ENCODE measurements at places on chromosomes 11 and 22.

GRCh38 chr22:17569971-17570511 lies 6.7 kb downstream of the SLC25A18 start:
- no peak for DNase-seq

DNA sequence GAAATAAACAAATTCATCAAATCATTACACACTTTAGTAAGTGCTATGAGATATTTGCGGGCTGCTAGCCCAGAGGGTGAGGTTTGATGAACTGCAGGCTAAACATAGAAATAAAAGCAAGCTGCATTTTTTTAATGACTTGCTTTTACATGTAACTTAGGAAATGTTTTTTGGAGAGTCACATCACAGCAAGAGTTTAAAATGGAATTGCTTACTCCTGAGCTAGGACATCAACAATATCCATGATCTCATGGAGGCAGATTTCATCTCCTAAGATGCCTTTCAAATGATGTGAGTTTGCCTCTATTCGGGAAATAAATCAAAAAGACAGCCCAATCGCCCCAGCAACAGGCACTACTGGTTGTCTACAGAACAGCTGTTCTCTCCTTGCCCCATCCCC lies 73.4 kb upstream of the CD44 start:
- DNase-seq = no peak

DNA sequence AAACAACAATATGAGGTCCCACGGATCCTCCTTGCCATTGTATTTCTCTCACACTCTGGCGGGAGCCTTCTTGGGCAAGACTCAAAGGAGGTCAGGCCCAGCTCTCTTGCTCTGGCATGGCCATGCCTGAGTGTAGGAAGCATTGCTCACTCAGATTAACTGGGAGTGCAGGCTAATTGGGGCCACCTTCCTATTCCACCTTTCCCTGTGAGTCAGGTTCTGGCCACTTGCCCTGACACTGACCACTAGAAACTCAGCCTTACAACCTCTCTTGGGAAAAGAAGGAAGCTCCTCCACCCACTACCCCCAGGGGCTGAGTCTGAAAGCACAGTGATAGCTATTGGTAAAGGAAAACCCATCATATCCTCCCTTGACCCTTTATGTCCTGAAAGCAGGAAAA lies 121.8 kb upstream of the NTM start:
- no peak for DNase-seq

DNA sequence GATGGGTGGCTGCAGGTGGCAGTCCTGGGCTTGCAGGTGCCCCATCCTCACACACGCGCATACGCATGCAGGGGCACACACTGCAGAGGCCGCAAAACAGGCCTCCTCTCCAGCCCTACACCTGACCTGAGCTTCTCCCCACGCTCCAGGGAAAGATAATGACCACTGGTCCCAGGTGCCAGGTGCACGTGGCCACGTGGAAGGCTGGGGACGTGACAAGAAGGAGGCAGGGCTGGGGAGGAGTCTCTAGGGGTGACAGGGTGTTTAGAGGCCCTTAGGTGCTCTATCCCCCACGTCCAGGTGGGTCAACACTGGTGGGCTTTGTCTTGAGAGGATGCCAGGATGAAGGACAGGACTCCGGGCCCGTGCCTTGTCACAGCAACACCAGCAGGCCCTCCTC lies 23.5 kb upstream of the CPT1A start:
- no peak for DNase-seq

DNA sequence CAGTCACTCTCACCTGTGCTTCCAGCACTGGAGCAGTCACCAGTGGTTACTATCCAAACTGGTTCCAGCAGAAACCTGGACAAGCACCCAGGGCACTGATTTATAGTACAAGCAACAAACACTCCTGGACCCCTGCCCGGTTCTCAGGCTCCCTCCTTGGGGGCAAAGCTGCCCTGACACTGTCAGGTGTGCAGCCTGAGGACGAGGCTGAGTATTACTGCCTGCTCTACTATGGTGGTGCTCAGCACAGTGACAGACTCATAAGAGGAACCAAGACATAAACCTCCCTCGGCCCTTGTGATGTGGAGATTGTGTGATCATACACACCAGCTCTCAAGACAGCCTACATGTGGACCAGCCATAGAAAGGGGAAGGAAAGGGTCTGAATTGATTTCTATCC lies 113.3 kb downstream of the ZNF280B start:
- DNase-seq = no peak

DNA sequence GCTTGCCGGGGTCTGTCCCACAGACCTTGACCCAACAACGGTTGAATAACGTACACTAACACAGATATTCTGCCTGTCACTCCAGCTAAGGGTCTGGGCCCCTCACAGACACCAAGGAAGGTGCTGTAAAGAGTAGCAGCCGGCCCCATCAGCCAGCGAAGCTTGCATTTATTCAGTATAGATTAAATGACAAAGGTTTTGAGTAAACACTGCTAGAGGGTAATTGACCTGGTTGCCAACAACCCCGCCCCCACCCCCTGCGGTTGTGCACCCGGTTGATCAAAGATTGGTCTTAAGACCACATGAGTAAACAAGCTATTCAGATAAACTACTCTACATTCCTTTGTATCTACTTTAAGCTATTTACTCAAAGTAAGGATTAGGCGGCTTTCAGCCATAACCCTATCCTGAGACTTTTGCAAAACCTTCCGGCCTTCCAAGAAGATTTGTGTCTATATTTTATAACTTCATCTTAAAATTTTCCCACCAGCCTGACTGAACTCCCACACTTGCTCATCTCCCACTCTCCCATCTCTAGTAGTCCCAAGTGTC lies 4.8 kb upstream of the CKAP5 start:
- no peak for DNase-seq

DNA sequence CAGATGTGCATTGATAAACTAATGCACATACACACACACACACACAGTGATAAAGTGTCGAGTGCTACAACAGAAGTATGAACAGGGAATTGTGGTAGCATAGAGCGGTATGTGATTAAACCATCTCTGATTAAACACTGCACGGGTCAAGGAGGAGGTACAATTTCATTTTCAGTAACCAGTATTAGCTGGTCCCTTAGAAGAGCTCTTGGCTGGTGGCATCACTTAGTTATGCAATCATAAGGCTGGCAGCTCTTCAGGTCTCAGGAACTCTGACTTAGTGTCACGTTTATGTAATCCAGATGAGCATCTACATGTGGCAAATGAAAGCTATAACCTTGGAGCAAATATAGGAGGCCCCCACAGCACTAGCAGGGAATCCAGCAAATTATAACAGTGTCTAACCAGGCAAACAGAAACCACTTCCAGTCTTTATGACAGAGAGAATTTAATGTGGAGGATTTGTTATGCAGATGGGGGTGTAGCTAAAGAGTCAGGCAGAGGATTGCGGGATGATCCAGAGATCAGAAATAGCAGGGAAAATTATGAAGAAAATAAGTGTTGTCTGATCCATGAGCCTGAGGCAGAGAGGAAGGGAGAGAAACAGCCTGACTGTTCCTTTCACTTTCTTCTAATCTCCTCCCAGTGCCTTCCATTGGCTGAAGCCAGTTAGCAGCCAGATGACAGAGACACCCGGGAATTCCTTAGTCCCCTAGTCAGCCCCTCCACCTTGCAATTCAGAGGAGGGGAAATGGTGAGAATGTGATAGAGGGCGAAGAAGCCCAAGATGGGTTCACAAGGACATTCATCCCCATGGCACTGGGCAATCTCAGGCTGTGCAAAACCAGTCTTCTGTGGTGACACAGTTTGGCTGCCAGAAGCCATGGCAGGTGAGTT lies 533.1 kb upstream of the TENM4 start:
- DNase-seq = no peak

- no peak for DNase-seq
These were observed at the start of gene DDX25 for GRCh38 chr11:125903711-125904659. Gene DDX25, plus strand, starts transcription at chr11:125904508. Its CDS starts 10 bp downstream, at chr11:125904518.

DNA sequence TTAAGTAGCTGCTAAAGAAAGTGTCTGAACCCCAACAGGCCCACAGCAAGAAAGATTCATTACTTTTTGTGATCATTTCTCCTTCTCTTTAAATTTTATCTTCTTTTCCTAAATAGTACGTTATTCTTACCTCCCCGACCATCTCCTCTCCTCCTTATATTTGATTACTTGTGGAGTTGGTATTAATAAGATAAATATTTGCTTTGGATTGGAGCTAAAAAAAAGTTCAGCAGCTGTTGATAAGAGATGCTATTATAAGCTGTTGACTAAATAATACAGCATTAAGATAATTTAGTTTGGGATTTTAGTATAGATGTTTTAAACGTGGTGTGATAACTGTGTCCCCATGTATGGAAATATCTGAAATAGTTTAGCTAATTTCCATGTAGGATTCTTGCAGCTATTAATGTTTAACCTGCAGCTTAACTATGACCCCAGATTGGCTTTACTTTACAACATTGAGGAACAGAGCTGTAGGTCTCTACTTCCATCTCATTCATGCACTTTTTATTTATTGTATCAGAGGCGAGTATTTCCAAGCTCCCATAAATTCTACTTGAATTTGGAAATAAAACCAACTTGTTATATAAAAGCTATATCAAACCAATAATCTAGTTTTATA lies 37.8 kb downstream of the ZNF143 start:
- no peak for DNase-seq

GRCh38 chr11:121567995-121568394 lies 115.2 kb upstream of the SORL1-AS1 start:
- DNase-seq = no peak

GRCh38 chr11:26665036-26665435 lies 56.8 kb downstream of the SLC5A12 start:
- no peak for DNase-seq

DNA sequence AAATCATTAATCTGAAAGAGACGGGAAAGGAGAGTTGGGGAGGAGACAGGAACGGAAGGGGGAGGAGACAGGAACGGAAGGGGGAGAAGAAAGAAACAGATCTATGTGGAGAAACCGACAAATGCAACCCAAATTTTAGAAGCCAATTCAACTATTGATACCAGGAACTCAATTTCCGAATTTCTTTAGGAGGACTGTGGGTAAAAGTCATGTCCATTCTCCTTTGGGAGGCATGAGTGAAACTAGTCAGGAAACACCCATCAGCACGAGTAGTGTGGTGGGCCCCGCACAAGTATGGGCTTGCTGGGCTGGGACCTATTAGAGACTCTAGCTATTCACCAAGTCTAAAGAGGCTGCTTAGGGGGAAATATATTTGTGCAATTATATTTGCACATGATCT lies 18.1 kb downstream of the ANO3 start:
- DNase-seq = no peak

DNA sequence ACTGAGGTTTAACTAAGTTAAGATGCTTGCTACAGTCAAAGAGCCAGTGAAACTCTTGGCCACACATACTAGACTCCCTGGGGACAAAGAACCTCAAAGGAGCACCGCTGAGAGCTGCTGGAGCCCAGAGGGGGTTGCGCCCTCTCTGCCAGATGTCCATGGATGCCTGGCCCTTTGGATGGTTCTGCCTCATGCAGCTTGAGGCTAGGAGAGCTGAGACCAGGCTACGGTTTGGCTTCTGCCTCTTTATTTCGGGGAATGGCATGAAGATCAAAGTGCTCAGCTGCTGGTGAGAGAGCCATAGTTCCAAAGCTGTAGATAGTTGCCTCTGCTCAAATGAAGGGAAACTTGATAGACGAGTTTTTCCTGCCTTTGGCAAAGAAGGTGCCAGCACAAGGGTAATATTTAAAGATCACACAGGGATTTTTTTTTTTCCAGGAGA lies 43.0 kb downstream of the RASSF10 start:
- peak; percentile 78 for DNase-seq

- DNase-seq = no peak
These were observed 106.6 kb downstream of the EMSY start for GRCh38 chr11:76551400-76551799.

DNA sequence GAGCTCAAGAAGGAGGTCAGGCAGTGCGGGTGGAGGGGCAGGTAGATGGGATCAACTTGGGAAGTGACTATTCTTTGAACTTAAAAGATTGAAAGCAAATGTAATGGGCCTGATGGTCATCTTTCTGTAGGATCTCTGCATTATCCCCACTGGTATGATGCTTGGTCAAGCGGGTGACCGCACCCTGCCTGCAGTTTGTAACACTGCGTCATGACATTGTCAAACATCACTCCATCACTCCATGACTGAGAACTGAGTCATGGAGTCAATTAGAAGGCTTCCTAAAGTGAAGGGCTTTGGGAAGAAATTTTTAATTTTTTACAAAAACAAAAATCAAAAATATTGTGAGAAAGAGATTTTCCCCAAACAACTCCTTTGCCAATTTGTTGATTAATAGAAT lies 62.4 kb upstream of the BMAL1 start:
- DNase-seq = peak; percentile 48

GRCh38 chr11:60900673-60901404 lies 5.5 kb downstream of the PRPF19 start:
- no peak for DNase-seq

- no peak for DNase-seq
These were observed 35.7 kb upstream of the LRRC10B start for GRCh38 chr11:61472868-61473267.

DNA sequence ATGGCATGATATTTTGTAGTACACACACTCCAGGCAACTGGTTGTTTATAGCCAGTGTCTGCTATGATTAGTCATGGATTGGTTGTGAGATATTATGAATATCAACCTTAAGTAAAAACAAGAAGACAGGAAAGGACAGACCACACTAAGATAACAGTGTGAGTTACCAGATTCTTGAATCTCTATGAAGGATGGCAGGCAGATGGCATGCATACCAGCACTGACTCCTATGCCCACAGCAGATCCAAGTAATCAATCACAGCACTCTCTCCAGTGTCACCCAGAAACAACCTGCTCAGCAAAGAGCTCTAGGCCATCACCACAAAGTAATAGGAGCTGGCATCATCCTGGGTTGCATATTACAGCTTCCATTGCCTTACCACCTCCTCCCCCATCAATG lies 116.6 kb downstream of the GALNT18 start:
- no peak for DNase-seq

DNA sequence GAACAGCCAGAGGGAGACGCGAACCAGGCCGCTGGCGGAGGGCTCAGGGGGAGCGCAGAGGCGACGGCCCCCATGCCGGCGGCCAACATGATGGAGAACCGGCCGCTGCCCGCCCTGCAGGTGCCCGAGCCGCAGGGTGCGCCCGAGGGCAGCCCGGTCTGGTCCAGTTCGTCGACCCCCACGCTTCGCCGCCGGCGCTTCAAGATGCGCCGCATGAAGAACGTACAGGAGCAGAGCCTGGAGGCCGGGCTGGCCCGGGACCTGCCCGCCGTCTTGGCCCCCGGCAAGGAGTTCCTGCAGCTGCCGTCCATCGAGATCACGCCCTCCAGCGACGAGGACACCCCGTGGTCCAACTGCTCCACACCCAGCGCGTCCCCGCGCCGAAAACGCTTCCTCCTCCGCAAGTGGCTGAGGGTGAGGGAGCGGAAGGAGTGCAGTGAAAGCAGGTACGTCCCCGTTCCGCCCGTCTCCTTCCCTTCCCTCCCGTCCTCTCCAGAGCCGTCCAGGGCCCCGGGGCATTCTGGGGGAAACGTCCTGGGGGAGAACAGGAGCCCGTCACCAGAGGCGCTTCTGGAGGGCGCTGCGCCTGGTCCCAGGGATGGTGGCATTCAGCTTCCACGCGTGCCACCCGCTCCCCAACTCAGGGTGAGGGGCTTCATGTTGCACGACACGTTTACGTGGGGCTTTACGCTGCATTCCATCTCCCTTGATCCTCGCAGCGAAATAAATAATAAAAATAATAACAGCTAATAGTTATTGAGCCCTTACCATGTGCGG lies 840 bp downstream of the GRAMD1B start:
- DNase-seq = peak; percentile 33

- DNase-seq = no peak
These were observed 32.4 kb upstream of the CBX7 start for GRCh38 chr22:39184586-39185577.

- DNase-seq = no peak
These were observed at the start of gene CHRDL2 for GRCh38 chr11:74731301-74732094. Gene CHRDL2, minus strand, starts transcription at chr11:74731426. Its CDS starts 538 bp downstream, at chr11:74730888.

Measured in PC-9 (cell line).